KBM-7 (cell line): ENCODE measurements at places on chromosomes 4 and X.

- no peak for DNase-seq
Observed at GRCh38 chr4:163378661-163379060, 35.0 kb downstream of the NPY5R start.

DNA sequence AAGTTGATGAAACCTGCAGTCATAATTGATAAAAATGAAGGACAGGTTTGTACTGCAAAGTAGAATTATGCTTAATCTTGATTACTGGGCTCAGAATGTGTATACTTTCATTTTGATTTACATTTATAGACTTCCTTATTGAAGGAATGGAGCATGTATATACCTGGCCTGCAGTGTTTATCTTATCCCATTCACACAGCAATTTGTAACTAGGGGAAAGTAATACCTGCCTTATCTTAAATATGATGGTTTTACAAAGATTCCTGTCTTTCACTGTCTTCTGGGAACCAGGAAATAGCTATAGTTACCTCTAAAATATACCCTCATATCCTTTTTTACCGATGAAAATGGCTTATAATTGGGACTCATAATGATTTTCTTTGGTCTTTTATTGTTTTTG is 29.7 kb downstream of the ADD1 start:
- DNase-seq: no peak

DNA sequence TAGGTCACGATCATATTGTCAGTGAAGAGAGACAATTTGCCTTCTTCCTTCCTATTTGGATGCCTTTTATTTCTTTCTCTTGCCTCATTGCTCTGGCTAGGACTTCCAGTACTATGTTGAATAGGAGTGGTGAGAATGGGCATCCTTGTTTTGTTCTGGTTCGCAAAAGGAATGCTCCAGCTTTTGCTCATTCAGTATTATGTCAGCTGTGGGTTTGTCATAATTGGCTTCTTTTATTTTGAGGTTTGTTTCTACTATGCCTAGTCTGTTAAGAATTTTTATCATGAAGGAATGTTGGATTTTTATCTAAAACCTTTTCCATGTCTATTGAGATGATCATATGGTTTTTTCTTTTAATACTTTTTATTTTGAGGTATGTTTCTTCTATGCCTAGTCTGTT is 152.3 kb upstream of the MAD2L1 start:
- no peak for DNase-seq

DNA sequence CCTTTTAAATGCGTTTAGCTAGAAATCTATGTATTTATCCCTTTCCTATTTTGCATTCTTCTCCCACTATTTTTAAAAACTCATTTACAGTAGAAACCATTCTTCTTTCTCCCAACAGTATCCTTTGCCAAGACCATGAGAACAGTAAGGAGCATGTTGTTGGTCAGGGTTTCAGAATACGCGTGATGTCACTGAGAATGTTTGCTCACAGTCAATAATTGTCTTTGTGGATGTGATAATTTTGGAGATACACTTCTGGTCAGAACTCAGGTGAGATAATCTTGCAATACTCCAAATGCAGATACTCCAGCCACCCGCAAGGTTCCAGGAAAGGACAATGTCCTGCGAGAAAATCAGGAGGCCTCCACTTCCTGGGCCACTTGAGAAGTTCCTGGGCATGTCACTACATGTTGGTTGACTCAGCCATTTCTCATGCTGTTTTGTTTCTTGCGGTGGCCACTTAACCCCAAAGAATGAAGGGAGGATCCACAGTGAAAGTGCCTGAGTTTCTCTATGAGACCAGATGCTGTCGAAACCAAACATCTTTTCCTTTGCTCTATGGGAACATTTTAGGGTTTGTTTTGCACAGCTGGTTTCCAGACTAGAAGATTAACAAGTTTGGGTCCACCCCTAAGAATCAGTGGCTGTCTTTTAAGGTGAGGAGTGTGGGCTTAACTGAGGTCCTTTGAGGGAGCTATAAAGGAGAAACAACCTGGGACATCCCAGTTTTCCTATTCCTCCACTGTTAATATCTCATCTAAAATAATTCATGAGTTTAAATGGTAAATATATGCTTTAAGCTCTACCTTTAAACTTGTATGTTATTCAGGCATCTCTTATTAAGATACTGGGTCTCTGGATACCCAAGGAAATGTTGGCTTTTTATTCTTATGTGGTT is 116.0 kb downstream of the SOWAHB start:
- DNase-seq: peak; percentile 41
